ENCODE measurements at places on chromosomes 3 and 15.

DNA sequence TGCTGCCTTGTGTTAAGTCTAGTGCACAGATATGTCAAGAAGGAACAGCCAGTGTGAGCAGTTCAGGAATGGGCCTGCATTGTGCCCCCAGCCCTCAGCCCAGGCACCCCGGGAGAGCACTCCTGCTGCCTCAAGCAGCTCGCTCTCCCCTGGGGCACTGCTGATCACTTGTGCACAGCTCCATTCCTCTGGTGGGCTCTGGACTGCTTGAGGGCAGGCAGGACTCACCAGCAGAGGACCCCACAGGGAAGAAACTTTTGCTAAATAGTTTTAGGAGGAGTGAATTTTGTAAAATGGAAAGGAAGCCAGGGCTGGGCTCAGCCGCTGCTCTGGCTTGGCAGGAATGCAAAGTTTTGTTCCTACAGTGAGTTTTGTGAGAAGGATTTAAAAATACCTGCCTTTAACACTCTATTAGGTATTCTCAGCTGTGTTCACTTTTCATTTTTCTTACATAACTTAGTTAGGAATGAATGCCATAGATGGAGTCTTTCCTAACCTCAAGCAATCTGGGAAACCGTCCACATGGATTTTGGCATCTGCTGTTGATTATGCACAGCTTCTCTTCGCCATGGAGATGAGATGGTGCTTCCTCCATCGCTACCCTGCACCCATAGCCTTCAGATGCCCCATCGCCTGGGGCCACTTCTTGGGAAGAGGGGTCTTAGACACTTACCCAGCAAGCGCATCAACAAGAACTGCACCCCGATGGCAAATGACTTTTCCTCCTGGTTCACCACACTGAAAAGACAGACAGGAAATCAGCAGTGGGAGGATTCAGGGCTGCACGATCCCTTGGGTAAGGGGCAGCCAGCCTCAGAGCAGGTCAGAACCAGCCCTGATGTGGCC, 42.3 kb upstream of the RAB6B start:
- DNase-seq: no peak

DNA sequence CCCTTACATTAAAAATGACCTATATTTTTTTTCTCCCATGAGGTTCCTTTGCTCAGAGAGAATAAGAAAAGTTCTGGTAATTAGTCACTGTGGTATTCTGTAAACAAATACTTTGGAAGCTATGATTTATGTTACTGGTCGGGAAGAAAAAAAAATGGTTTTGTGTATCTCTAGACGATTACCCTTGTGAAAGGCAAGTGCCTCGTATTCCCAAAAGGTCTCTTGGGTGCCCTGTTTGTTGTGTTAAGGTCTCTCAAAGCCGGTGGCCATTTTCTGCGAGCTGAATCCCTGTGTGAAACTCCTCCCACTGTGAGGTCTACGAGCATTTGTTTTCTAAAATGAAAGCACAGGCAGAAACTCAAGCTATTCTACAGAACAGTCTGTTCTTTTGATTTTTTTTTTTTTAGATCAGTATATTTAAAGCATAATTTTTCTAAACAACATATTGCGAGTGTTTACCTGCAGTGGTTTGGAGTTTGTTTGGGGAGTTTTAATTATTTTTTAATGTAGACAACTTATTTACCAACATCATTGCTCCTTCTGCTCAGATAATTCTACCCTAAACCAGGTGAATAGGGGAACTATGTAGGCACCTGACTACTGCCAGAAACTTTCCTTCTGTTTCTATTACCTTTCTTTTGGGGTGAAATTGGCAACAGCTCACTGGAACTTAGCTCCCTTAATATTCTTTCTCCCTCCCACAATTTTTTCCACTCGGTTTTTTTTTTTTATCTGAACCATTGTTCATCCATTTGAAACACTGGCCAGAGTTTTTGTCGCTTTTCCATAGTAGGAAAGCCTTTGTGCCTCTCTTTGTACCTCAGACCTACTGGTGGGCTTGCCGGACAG, 44.0 kb downstream of the ZBTB38 start:
- no peak for DNase-seq

GRCh38 chr3:17151598-17152373, 267.0 kb downstream of the PLCL2 start:
- DNase-seq: no peak

DNA sequence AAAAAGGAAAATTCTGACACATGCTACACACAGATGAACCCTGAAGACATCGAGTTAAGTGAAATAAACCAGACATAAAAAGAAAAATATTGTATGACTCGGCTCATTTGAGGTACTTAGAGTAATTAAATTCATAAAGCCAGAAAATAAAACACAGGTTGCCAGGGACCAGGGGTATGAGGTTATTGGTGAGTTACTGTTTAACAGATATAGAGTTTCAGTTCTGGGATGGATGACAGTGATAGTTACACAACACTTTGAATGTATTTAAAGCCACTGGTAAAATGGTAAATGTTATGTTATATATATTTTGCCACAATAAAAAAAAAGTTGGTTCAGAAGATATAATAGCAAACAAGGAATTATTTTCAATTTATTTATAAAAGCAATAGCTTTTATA, 436.1 kb upstream of the WNT5A start:
- DNase-seq: no peak

- no peak for DNase-seq
Measured at GRCh38 chr3:12158387-12159226, at the start of gene TIMP4. TIMP4 (minus strand) TSS chr3:12158912; CDS start chr3:12158840, 72 bp downstream.

DNA sequence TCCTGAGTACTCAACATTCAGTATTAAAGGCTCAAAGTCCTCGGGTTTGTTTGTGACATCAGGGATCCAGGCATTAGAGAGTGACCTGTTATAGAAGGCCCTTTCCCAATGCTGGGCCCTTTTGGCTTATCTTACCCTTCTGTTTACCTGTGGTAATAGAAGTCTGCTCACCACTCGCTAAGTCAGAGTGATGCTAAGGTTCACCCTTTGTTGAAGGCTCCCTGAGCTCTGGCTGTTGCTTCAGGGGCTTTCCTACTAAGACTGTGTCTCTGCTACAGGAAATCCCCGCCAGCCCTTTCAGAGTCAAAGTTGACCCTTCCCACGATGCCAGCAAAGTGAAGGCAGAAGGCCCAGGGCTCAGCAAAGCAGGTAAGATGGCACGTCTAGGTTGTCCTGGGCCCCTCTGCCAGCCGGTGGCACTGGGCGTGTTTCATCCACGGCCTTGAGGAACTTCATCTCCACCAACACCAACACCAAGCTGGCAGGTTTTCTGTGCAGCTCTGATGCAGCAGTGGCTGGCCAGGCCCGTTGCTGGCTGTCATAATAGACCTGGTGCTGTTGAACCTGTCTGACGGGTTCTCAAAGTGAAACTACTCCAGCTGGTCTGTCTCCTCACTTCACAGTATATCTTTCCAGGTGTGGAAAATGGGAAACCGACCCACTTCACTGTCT, 99.1 kb downstream of the DNASE1L3 start:
- no peak for DNase-seq

DNA sequence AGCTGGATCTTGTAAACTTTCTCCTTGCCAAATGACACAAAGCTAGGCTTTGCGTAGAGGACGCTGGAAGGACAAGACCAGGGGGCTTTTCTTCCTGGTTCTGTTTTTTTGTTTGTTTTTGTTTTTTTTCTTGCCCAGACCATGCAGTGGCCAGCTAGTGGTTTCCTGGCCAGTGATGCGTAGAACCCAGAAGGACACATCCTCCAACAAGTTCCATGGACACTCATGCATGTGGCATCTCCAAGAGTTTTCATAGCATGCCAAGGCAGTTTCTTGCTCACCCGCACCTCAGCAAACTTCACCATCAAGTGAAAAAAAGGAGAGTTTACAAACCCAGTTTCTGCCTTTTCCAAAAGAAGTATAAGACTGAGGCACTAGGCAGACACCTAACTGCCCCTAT, 46.1 kb upstream of the TMCO5A start:
- DNase-seq: no peak

- peak; percentile 83 for DNase-seq
Measured at GRCh38 chr3:12405432-12406272, 78.6 kb upstream of the TSEN2 start.

- no peak for DNase-seq
Measured at GRCh38 chr3:142536519-142536918, 42.0 kb downstream of the ATR start.

DNA sequence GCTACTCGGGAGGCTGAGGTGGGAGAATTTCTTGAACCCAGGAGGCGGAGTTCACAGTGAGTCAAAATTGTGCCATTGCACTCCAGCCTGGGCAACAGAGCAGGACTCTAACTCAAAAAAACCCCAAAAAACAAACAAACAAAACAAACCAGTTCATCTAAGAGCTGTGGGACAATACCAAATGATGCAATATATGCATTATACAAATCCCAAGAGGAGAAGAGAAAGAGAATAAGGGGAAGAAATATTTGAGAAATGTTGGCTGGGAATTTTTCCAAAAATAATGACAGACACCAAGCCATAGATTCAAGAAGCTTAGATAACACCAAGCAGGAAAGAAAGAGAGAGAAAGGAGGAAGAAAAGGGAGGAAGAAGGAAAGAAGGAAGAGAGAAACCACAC, 82.5 kb downstream of the KLF13 start:
- DNase-seq: no peak

- DNase-seq: peak; percentile 86
Measured at GRCh38 chr3:160801386-160802118, 45.5 kb downstream of the PPM1L start.

- DNase-seq: no peak
Measured at GRCh38 chr3:155339052-155339451, 45.6 kb upstream of the STRIT1 start.

DNA sequence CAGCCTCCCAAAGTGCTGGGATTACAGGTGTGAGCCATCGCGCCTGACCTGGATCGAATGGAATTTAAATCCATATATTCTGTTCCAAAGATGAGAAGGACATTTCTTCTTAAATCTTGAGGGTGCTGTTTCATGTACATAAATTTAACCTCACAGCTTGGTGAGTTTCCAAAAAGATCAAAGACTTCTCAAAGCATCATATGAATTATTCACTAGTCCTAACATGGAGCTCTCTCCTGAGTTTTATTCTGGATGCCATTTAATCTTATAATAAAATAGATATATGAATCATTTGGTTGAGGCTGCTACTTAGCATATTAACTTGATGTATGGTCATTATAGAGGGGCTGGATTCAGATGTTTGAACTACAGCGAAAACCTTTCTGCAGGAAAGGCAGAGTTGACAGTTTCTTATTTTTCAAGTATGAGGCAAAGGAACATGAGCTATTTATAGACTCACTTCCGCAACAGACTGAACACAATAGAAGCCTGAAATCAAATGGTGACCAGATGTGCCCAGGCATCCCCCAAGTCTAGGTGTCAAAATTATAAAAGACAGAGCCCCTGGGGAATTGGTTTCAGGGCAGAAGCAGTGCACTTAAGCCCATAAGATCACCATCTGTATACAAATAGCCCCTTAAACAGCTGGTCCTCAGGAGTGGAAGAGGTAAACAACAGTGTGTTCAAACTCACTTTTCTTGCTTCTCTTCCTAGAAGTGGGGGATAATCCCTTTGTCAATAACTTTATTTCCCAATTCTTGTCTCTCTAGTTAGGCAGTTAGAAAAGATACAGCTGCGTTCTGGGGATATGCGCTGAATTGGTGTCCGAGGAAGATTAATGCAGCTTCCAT, 29.7 kb downstream of the STARD9 start:
- no peak for DNase-seq

DNA sequence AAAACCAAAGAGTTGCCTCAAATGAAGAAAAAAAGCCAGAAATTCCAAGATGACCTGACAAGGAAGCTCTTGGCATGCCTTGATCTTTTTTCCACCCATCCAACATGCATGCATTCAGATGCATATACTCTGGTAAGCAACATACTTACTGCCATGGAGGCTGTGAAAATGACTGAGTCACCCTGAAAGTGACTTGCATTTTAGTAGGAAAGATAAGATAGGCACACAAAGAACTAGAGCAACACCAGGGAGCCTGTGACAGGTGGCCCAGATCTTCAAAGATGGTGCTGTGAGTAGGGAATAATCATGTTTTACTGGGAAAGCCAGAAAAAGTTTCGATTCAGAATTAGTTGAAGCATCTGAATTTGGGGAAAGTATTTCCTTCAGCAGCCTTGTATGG, 185.1 kb upstream of the SLCO3A1 start:
- no peak for DNase-seq

GRCh38 chr15:62558640-62559380, 393.7 kb upstream of the C2CD4B start:
- DNase-seq: no peak

DNA sequence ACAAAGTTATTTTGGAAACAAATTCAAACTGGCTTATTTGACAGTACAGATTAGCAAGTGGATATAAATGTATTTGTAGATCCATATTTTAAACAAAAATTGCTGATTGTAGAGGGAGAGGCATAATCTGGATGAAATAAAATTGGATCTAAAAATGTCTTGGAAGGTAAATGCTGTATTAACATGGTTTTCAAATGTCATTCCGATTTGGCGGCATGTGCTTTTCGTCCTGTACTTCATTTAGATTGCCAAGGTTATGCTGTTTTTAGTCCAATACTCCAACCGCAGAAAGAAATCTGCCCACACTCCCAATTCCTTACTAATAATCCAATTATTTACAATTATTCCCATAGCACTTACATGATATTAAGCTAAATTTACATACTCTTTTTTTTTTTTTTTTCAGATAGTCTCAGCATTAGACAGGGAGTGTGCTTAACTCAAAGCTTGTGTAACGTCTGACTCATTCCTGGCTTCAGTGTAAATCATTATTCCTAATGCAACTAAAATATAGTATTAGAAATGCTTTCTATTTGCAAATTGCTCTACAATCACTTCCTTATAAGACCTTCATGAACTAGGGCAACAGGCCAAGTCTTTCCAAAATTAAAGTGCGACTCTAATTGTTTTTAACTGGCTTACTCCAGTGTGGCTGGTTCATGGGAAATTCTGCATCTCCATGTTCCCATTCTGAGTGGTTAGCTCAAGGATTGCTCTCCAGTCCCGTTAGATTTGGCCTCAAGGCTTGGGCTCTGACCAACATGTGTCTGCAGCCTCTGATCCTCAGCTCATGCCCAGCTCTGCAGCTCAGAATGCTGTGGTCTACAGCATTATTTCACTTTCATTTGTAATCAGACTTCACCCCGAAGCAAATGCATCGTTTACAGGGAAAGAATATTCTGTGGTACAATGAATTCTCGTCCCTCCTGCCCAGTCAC, 103.9 kb downstream of the FBN1 start:
- peak; percentile 20 for DNase-seq

DNA sequence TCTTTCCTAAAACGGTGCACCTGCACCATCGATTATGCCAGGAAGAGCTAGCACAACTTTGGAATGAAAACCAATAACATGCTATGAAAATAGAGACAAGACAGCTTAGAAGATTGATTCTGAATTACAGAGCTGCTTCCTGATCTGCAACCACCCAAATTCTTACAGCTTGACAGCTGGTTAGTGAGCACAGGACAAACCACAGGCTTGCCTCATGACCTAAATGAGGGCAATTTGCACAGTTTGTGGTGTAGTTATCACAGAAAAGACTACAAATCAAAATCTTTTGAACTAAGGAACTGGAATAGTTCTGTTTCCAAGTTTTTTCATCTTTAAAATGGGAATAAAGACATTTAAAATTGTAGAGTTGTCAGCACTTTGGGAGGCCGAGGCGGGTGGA, 533.5 kb downstream of the NAALADL2 start:
- DNase-seq: no peak

- DNase-seq: no peak
Measured at GRCh38 chr3:184042617-184043016, 10.2 kb upstream of the HTR3C start.

Measured in brain pericyte (primary cell).